ENCODE measurements at places on chromosomes 7 and 10. TPM values are rescaled to one million over a fixed set of nuclear protein-coding genes. Genes with fewer than 3 reads are reported as not detected.

RNF148 gene
- total RNA-seq, result 0.26 TPM

AKR1D1 gene
- not detected for total RNA-seq

ERVW-1 gene
- total RNA-seq, result not detected

PKD2L1 gene
- not detected for total RNA-seq

AZGP1 gene
- total RNA-seq, result not detected

IGFBP3 gene
- 21.3 TPM for total RNA-seq

GLI3 gene
- total RNA-seq, result 4.9 TPM

FBXO24 gene
- total RNA-seq, result 0.47 TPM

PEX1 gene
- total RNA-seq, result 14.7 TPM

TRPV5 gene
- total RNA-seq, result not detected

CPEB3 gene
- total RNA-seq, result 0.43 TPM

GRID2IP gene
- total RNA-seq, result under 0.01 TPM

GBX1 gene
- not detected for total RNA-seq

RSPH10B gene
- not detected for total RNA-seq

MINPP1 gene
- total RNA-seq, result 25.5 TPM

CLIP2 gene
- total RNA-seq, result 59.4 TPM

TIMM23 gene
- total RNA-seq, result 71.4 TPM

LRMDA gene
- total RNA-seq, result 3.8 TPM

ZNF239 gene
- 4.3 TPM for total RNA-seq

ADRB1 gene
- total RNA-seq, result not detected

TRIM56 gene
- total RNA-seq, result 36.1 TPM

VIPR2 gene
- not detected for total RNA-seq

TET1 gene
- 3.0 TPM for total RNA-seq

KLF14 gene
- under 0.01 TPM for total RNA-seq

CTTNBP2 gene
- total RNA-seq, result 16.3 TPM

ACTR1A gene
- total RNA-seq, result 96.8 TPM

CABCOCO1 gene
- 0.79 TPM for total RNA-seq

PLEKHS1 gene
- not detected for total RNA-seq

LLCFC1 gene
- not detected for total RNA-seq

GJD4 gene
- total RNA-seq, result not detected

Data from bronchial smooth muscle cell (primary cell).